ENCODE measurements at places on chromosomes 7 and 10. TPM values are rescaled to one million over a fixed set of nuclear protein-coding genes. Genes with fewer than 3 reads are reported as not detected.

The PARD3 gene
- polyA plus RNA-seq, result 23.6 TPM

DNA sequence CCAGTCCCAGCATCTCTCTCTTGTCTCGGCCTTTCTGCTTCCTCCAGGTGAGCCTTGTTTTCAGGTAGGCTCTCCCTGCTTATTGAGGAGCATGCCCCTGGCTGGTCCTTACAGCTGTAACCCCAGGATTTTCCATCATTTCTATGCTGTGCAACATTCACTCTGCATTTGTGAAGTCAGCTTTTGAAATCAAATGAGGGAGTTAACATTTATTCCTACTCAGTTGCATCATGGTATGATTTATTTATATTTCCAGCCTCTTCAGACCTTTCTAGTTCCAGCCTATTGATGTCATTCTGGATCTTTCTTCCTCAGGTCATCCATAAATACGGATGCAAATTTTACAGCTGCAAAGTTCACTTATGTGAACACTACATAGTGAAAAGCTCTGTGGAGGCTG is 755.6 kb downstream of the TYW1 start:
- no peaks in the 10 kb centered on the region for H3K36me3 ChIP-seq
- H3K4me1 ChIP-seq, result no peaks in the 10 kb centered on the region
- no peaks in the 10 kb centered on the region for H3K27me3 ChIP-seq
- H3K4me3 ChIP-seq, result no peak overlapping the region
- H3K27ac ChIP-seq, result no peak overlapping the region

DNA sequence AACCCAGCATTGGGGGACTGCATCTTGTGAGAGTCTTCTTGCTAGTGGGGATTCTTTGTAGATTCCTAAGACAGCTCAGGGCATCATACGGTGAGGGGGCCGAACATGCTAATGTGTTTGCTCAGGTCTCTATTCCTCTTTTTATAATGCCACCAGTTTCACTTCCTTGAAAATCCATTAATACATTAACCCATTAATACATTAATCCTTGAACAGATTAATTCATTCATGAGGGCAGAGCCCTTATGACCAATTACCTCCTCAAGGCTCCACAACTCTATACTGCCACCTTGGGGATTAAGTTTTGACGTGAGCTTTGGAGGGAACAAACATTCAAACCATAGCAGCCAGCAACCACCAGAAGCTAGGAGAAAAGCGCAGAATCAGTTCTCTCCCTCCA is 67.2 kb upstream of the POT1 start:
- no peak overlapping the region for H3K27ac ChIP-seq
- H3K27me3 ChIP-seq, result no peaks in the 10 kb centered on the region
- no peak overlapping the region for H3K4me3 ChIP-seq
- H3K36me3 ChIP-seq, result no peaks in the 10 kb centered on the region
- DNase-seq, result no peak

- peaks cover 6% of the 10 kb centered on the region for H3K4me1 ChIP-seq
- H3K4me3 ChIP-seq, result no peak overlapping the region
- DNase-seq, result no peak
- no peaks in the 10 kb centered on the region for H3K27me3 ChIP-seq
Measured at GRCh38 chr7:44707558-44708230, 41.0 kb upstream of the ZMIZ2 start.

DNA sequence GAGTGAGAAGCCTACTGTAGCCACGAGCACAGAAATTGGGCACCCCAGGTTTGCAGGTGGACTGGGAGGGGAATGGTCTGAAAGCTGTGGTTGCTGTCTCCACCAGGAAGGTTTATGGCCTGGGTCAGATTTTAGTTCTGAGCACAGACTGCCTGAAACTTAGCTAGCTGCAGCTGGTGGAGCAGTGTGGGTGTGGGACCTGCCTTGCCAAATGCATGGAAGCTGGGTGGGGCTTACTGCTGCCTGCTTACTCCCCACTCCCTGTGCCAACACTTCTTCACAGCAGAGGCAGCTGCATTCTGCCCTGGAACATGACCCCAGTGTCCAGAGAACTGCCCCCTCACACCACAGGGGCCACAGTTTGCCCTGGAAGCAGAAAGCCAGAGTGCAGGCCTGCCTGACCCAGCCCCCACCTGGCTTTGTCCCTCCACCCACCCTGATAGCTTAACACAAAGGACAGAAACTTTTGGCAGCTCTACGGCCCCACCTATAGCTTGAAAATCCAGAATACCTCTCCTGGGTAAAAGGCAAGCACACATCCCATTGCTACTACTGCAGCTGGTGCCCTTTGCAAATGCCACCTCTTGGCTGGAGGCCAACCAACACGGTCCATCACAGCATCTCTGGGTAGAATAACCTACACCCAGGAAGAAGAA is 281.6 kb downstream of the AGMO start:
- DNase-seq, result peak; percentile 11

The CUTC gene
- 22.4 TPM for polyA plus RNA-seq

GRCh38 chr10:83119346-83119745 is 1020.0 kb upstream of the GHITM start:
- H3K27me3 ChIP-seq, result no peaks in the 10 kb centered on the region
- DNase-seq, result no peak
- H3K4me1 ChIP-seq, result no peaks in the 10 kb centered on the region
- no peak overlapping the region for H3K27ac ChIP-seq

GRCh38 chr10:35668865-35669650 is 27.0 kb upstream of the FZD8 start:
- no peaks in the 10 kb centered on the region for H3K27me3 ChIP-seq
- no peak overlapping the region for H3K4me3 ChIP-seq
- no peaks in the 10 kb centered on the region for H3K36me3 ChIP-seq
- no peak for DNase-seq
- no peaks in the 10 kb centered on the region for H3K4me1 ChIP-seq

The MAGI2 gene
- polyA plus RNA-seq, result 1.4 TPM

DNA sequence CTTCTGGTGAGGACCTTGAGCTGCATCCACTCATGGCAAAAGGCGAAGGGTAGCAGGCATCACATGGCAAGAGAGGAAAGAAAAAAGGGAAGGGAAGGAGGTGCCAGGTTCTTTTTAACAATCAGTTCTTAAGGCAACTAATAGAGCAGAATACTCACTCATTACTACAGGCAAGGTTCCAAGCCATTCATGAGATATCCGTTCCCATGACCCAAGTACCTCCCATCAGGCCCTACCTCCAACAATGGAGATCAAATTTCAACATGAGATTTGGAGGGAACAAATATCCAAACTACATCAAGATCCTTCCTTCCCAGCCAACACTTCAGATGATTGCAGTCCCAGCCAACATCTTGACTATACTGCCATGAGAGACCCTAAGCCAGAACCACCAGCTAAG is 38.9 kb upstream of the YAE1 start:
- no peaks in the 10 kb centered on the region for H3K27me3 ChIP-seq
- H3K4me1 ChIP-seq, result no peaks in the 10 kb centered on the region
- H3K36me3 ChIP-seq, result no peaks in the 10 kb centered on the region
- no peak overlapping the region for H3K4me3 ChIP-seq

DNA sequence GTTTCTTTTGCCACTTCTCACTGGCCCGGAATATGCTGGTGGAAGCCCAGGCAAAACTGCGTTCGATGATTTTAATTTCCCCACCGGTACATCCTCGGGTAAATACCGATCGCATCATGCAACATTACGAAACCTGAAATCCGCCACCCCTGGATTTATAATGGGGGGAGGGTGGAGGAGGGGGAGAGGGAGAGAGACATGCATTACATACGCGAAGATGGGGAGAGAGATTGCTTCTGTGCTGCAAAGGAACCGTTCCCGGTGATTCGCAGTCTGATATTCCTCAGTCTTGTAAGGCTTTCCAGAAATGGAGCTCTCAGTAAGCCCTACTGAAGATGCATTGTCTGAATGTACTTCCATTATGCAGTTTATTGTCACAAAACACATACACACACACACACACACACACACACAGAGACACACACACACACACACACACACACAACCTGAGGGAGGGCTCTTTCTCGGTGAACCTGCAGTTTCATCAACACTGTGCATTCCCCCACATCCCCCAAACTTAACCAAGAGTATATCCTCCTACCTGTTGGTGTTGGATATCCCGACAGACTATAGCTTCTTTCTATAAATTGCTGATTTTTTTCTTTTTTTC is 741 bp downstream of the GPR85 start:
- no peaks in the 10 kb centered on the region for H3K27me3 ChIP-seq
- no peaks in the 10 kb centered on the region for H3K36me3 ChIP-seq
- H3K4me3 ChIP-seq, result peak overlapping the region; percentile 50
- DNase-seq, result no peak

DNA sequence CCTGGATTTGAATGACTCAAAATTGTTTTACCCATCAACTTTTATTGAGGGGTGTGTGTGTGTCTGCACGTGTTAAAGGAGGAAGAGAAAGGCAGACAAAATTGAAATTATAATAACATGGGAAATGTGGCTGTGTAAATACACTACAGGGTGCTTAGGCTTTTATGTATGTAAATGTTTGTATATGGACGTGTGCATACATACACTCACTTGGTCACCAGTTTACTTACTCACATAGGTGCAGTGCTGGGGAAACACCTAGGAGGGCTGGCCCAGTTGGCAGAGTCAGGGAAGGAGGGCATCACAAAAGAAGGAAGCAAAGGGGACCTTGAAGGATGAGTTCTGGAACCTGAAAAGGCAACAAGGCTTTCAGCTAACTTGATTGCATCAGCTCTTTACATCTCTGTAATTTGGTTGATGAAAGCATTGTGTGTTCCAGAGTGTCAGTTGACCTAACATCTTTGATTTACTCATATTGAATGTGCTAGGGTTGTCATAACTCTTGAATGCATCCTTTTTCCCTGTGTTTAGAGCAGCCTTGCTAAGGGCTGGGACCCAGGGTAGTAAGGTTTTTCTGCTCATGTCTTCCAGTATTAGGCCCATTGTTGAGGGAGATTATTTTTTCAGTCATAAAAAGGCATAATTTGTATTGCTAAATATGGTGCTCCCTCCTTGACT is 10.2 kb downstream of the WDR11 start:
- no peaks in the 10 kb centered on the region for H3K27me3 ChIP-seq
- no peak overlapping the region for H3K27ac ChIP-seq
- no peaks in the 10 kb centered on the region for H3K4me1 ChIP-seq

The PTF1A gene
- polyA plus RNA-seq, result 0.35 TPM

GRCh38 chr10:117537436-117537903 is 5.1 kb upstream of the EMX2 start:
- H3K27me3 ChIP-seq, result peaks cover 100% of the 10 kb centered on the region
- no peak overlapping the region for H3K27ac ChIP-seq
- DNase-seq, result no peak

The TMEM213 gene
- polyA plus RNA-seq, result not detected

- H3K36me3 ChIP-seq, result no peaks in the 10 kb centered on the region
- H3K4me3 ChIP-seq, result no peak overlapping the region
- H3K27ac ChIP-seq, result peak overlapping the region; percentile 97
- H3K4me1 ChIP-seq, result peaks cover 98% of the 10 kb centered on the region
Measured at GRCh38 chr7:137990251-137990941, 11.5 kb downstream of the CREB3L2 start.

The SPDYE9 gene
- not detected for polyA plus RNA-seq

- no peaks in the 10 kb centered on the region for H3K4me1 ChIP-seq
- H3K4me3 ChIP-seq, result no peak overlapping the region
- H3K27me3 ChIP-seq, result no peaks in the 10 kb centered on the region
- no peaks in the 10 kb centered on the region for H3K36me3 ChIP-seq
- H3K27ac ChIP-seq, result peak overlapping the region; percentile 26
Measured at GRCh38 chr7:138338361-138338760, 121.7 kb upstream of the TRIM24 start.

The PRKCQ gene
- 0.63 TPM for polyA plus RNA-seq

The TLX1 gene
- not detected for polyA plus RNA-seq

GRCh38 chr10:124292911-124293615 is 125.7 kb downstream of the OAT start:
- H3K4me1 ChIP-seq, result no peaks in the 10 kb centered on the region
- H3K27ac ChIP-seq, result no peak overlapping the region
- no peaks in the 10 kb centered on the region for H3K36me3 ChIP-seq
- no peak for DNase-seq
- no peak overlapping the region for H3K4me3 ChIP-seq

The ENO4 gene
- 0.05 TPM for polyA plus RNA-seq

DNA sequence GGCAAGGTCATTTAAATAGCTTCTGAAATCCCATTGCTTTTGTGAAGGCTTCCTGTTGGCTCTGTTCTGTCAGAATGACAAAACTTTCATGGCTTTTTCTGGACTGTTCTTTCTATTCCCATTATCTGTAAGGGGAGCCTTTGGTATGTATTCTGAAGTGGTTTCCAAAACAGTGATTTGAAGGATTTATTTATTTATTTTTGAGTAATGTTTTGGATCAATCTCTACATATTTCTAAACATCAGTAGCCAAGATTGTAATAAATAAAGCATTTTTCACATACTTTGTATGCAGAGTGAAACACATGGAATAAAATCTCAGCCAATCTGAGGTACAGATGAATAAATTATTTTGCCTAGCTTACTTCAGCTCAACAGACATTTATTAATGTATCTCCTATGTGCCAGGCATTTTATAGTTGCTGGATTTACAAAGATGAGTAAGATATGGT is 121.1 kb downstream of the BBS9 start:
- no peak overlapping the region for H3K4me3 ChIP-seq
- H3K36me3 ChIP-seq, result no peaks in the 10 kb centered on the region
- H3K4me1 ChIP-seq, result peaks cover 18% of the 10 kb centered on the region
- no peaks in the 10 kb centered on the region for H3K27me3 ChIP-seq

- no peaks in the 10 kb centered on the region for H3K4me1 ChIP-seq
- peaks cover 7% of the 10 kb centered on the region for H3K27me3 ChIP-seq
- no peak overlapping the region for H3K27ac ChIP-seq
- H3K4me3 ChIP-seq, result no peak overlapping the region
Measured at GRCh38 chr7:557558-557881, 37.9 kb upstream of the PDGFA start.

DNA sequence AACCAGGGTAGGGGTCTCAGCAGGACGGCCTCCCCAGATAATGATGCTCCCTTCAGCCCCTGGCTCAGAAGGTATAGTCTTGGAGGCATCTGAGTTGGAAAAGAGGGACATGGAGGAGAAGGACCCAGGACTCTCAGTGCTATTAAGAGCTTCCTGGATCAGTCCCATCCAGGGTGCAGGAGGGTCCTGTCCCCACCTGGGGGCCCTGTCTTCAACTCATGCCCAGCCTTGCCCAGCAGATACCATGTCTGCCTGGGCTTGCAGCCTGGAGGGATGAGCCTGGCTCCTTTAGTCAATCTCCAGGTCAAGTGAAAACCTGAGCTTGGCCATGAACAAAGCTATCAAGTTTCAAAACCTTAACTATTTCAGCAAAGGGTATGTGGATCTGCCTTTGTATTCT is 67.6 kb downstream of the PRTFDC1 start:
- H3K4me3 ChIP-seq, result no peak overlapping the region
- no peaks in the 10 kb centered on the region for H3K27me3 ChIP-seq
- no peaks in the 10 kb centered on the region for H3K4me1 ChIP-seq
- H3K36me3 ChIP-seq, result no peaks in the 10 kb centered on the region

- H3K27me3 ChIP-seq, result no peaks in the 10 kb centered on the region
- no peaks in the 10 kb centered on the region for H3K4me1 ChIP-seq
- no peak for DNase-seq
Measured at GRCh38 chr7:18408868-18409267, 86.7 kb upstream of the HDAC9 start.

The FANK1 gene
- polyA plus RNA-seq, result 7.0 TPM

DNA sequence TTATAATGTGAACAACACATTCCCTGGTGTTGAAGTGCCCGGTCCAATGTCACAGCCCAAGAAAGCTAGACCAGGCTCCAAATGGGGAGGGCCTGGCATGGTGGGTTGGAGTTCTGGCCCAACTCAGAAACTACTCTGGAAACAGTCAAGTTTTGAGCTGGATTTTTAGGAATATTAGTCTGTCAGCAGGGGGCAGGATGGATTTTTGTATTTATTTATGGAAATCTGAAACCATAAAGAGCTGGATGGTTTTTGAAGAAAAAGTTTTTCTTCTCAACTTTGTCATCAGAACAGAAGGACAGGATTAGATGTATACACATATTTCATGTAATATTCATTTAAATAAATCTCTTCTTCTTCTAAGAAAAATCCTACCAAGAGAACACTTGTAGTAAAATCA is 97.5 kb downstream of the POU6F2 start:
- no peak overlapping the region for H3K27ac ChIP-seq
- H3K27me3 ChIP-seq, result no peaks in the 10 kb centered on the region
- no peaks in the 10 kb centered on the region for H3K36me3 ChIP-seq
